ENCODE measurements at places on chromosomes 6 and 20. TPM values are rescaled to one million over a fixed set of nuclear protein-coding genes. Genes with fewer than 3 reads are reported as not detected.

Gene PRL
- total RNA-seq = not detected

DNA sequence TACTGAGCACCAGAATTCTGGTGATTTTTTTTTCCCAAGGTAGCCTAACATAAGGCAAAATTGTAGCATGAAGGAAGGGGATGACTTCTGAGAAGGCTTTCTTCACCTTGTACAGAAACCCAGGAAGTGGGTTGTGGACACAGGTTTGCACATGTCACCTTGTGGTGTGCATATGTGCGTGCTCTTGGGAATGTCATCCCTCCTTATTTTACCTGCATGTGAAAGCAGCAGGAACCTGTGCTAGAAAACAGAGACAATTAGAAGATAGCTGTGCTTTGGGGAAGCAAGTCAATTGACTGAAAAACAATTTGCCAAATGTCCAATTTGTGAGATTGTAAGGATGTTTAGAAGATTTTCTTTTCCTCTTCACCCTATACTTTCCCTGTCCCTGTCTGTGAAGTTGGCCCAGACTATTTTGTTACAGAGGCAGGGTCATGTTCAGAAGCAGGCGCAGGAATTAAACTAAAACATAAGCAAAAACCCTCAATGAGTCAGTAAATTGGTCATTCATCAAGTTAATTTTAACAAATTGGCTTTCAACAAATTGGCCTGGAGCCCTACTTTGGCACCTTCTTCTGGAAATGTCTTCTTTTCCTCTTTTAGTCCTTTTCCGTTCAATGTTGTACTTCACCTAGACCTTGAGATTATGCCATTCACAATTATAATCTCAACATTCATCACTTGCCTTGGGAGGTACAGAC, 261.2 kb downstream of the ADGB start:
- no peak for DNase-seq

Gene DEFB132
- 0.33 TPM for total RNA-seq

DNA sequence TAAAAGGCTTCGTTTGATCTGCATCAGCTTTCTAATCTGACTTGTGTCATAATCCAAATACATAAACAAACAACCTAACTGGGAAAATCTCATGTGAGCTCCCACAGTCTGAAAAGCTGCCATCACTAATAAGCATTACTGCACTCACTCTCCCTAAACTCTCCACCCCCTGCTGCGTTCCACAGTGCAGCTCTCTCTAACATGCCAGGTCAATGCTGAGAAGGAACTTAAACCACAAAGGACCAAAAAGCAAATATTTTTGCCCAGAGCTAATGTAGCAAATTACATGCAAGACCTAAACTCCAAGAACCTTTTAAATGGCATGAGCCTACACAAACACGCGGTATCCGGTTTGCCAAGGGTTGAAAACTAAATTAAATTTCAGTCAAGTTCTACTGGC, 542.3 kb upstream of the JARID2 start:
- DNase-seq = no peak

Gene SMLR1
- total RNA-seq = not detected

Gene FAXC
- not detected for total RNA-seq

GRCh38 chr6:15296735-15297134, 50.9 kb downstream of the JARID2 start:
- DNase-seq = no peak

- no peak for DNase-seq
Measured at GRCh38 chr6:167134448-167135328, 11.8 kb downstream of the CCR6 start.

- no peak for DNase-seq
Measured at GRCh38 chr6:63403725-63404124, 83.9 kb upstream of the LGSN start.

Gene RIMS1
- 2.6 TPM for total RNA-seq

DNA sequence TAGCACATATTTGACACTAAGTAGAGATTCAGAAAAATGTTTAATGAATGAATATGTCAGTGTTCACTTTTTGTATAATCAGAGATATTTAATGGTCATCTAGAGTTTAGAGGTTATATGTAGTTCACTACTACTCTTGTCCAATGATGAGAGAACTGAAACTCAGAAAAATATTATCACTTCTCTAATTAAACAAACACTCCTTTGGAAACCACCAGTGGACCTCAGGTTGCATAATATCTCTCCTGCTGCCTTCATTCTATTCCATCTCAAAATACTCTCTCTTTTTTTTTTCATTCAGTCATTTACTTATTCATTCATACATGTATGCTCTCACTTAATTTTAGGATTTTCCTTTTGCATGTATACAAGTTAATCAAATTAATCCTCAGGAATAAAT, 423.1 kb upstream of the RNF217 start:
- DNase-seq = no peak

DNA sequence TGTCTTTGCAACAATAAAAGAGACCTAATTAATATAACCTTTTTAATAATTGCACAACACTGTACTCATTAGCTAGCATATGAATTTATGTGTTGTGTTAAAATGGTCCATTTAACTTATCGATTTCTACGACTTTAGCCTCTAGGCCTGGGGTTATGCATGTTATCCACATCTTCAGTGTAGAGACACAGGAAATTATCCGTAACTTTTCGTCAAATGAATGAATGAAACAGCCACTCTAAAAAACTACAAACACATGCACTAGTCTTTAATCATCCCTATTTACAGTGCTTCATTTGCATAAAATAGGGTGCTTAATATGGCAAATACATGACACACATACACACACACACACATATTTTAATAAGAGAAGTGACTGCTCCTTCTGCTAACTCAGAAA, 22.3 kb upstream of the LMBRD1 start:
- DNase-seq = no peak

- no peak for DNase-seq
Measured at GRCh38 chr20:47117371-47117770, 222.7 kb downstream of the EYA2 start.

Gene SLC4A11
- 4.9 TPM for total RNA-seq

Gene EBF4
- 1.6 TPM for total RNA-seq

GRCh38 chr20:8530022-8530421, 398.0 kb downstream of the PLCB1 start:
- no peak for DNase-seq

GRCh38 chr6:43838276-43839036, 68.4 kb downstream of the VEGFA start:
- DNase-seq = no peak

GRCh38 chr6:25411316-25411950, 132.3 kb downstream of the CARMIL1 start:
- no peak for DNase-seq

Gene OLIG3
- total RNA-seq = not detected

Gene F13A1
- total RNA-seq = 53.3 TPM

DNA sequence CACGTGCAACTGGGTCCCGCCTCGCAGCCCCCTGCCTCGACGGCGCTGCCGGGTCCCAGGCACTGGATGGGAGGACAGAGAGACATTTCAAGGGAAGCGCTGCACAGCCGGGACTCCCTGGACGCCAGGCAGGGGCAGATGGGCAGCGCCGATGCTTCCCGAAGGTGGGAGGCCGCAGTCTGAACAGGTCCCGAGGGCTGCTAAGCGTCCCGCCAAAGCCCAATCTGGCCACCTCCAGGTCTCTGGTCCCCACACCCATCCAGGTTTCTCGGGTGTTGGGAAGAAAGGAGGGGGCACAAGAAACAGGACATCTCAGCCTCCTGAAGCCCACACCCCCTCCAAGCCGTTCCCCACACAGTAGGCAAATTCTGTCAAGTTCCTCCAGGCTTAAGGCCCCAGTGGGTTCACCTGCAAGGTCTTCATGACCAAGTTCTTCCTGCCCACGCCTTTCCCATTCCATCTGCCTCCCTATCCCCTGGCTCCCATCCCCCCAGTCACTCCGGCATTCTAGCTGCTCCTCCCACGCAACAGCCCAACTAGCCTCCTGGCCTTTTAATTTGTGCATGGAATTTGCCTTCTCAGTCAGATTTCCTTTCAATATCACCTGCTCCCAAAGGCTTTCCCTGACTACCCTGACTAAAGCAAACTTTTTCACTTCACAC, 5.4 kb upstream of the CPXM1 start:
- no peak for DNase-seq

DNA sequence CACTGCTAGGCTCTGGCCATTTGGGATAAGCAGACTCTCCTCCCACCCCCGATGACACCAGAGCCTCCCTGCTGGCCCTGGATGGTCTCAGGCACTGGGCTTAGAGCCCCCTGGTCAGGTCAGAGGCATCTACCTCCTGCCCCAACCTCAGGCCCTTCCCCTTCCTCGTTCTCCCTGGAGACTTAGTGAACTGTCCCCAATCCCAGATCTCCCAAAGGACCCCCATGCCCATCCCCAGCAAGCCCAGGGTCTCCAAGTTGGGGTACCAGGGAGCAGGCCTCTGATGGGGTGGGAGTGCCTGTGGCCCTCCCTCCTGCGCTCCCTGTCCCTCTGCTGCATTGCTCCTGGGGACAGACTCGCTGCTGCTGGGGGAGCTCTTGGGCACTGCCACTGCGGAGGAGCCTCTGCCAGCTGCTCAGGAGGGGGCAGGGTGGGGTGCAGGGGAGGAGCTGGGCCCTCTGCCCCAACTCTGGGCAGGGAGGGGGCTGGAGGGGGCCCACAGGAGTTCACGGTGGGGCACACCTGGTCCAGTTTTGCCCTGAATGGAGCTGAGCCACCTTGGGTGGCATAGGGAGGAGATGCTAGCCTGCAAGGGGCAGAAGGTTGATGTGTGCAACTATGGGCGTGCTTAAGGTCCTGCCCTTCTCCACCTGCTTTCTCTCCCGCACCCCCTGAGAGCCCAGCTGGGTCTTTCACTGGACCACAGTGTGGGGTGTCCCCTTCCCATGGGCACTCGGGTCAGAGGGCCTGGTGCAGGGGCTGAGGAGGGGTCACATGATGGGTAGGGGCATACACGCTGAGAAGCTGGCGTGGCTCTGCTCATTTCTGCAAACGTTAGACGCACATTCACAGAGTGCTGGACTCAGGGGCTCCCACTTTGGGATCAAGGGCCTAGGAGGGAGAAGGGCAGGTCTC, 40.4 kb downstream of the SPDEF start:
- DNase-seq = no peak

Gene MLN
- total RNA-seq = not detected

Gene RGS17
- 0.66 TPM for total RNA-seq

Gene ARHGAP18
- 24.8 TPM for total RNA-seq

GRCh38 chr20:17710379-17711266, 10.9 kb downstream of the BANF2 start:
- no peak for DNase-seq

- no peak for DNase-seq
Measured at GRCh38 chr20:47350691-47351545, 5.6 kb downstream of the ZMYND8 start.

DNA sequence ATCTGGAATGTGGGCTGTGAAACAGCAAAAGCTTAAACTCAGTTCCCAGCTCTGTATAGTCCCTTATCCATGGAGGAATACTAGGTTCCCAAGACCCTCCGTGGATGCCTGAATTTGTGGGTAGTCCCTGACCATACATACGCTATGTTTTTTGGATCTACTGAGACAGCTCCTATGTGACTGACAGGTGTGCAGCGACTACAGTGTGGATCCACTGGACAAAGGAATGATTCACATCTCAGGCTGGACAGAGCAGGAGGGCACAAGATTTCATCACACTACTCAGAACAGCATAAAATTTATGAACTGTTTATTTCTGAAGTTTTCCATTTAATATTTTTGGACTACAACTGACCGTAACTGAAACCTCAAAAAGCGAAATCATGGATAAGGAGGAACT, 125.3 kb downstream of the MAP7 start:
- DNase-seq = no peak

GRCh38 chr20:3248167-3248992, 9.4 kb upstream of the SLC4A11 start:
- no peak for DNase-seq

Gene CYP24A1
- 2.0 TPM for total RNA-seq

- DNase-seq = no peak
Measured at GRCh38 chr20:22536956-22537756, 47.2 kb downstream of the FOXA2 start.

DNA sequence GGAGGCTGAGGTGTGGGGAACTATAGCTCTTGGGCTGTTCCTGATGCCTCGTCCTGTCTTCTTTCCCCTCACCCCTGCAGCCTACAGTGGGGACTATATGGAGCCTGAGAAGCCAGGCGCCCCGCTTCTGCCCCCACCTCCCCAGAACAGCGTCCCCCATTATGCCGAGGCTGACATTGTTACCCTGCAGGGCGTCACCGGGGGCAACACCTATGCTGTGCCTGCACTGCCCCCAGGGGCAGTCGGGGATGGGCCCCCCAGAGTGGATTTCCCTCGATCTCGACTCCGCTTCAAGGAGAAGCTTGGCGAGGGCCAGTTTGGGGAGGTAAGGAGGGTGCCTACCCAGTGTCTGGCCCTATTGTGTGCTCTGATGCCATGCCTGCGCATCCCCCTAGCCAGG, 11.5 kb upstream of the GTF2H4 start:
- no peak for DNase-seq

Gene RAB32
- total RNA-seq = 36.7 TPM

DNA sequence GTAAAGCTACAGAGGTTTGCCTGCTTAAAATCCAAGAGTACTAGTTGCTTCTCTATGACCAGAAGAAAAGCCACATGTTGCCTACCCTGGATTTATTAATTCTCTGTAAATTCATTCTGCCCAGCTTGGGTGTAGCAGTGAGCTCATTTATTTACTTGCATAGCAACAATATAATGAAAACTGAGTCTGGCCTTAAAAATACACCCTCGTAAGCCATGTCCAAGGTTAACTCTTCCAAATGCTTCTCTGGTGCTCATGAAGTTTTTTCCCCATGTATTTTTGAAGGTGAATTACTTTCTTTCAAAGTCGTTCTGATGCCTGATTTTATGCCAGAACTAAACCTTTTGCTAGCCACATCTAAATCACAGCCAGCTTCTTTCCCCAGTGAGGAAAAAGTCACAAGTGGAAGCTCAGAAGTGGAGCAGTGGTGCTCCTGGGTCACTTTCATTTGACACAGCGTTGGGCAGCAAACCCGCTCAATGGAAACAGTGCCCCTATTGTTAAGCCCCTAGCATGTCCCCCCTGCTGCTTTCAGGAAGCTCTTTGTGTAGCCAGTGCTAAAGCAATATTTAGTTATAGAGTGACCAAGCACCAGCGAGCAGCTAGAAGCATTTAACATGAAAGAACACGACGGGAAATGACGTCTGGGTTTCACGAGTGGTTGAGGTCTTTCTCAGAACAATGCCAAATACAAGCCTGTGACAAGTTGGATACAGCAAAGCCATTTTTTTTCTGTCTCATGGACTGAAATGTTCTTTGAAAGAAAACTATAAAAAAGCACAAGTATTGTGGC, 29.8 kb downstream of the NEDD9 start:
- DNase-seq = no peak

- no peak for DNase-seq
Measured at GRCh38 chr20:32231847-32232246, 24.2 kb downstream of the POFUT1 start.

DNA sequence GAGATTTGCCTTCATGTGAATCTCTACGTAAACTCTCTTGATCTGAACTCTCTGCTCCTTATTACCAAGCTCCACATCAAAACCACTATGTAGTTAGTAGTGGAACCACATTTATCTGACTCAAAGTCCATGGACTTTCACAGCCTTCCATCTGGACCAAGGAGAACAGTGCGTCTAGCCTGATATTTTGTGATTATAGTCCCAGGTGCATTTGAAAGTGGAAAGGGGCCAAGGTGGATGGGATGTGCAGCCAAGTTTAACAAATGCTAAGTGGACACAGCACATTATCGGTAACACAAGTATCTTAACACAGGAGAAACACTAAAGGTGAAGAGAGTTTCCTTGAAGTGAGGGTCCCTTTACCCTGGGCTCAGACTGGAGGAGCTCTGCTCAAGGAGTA, 281.2 kb upstream of the SGK1 start:
- DNase-seq = no peak

Gene RTN4IP1
- total RNA-seq = 7.6 TPM

Data from breast epithelium (tissue), 4 donors.